ENCODE measurements at places on chromosomes 12 and 14. TPM values are rescaled to one million over a fixed set of nuclear protein-coding genes. Genes with fewer than 3 reads are reported as not detected.

The SLC8B1 gene
- 21.6 TPM for polyA plus RNA-seq

The ADAM21 gene
- not detected for polyA plus RNA-seq

DNA sequence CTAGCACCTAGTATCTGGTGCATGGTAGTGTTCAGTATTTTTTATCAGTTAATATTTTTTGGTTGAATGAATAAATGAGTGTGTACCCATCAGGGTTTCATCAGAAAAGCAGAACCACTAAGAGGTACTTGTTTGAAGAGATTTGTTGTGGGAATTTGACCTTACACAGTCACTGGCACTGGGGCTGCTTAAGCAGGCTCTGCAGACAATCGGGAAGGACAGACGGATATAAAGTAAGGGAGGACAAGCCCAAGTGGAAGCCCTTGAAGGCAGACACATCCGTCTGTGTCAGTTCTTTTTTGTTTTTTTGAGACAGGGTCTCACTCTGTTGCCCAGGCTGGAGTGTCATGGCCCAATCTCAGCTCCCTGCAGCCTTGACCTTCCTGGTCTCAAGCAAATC lies 38.7 kb downstream of the CD9 start:
- no peak for DNase-seq

The A2M gene
- 0.12 TPM for polyA plus RNA-seq

The POLE2 gene
- polyA plus RNA-seq, result 0.47 TPM

The ZNF10 gene
- polyA plus RNA-seq, result 0.68 TPM

The ASCL1 gene
- polyA plus RNA-seq, result not detected

- DNase-seq, result no peak
Measured at GRCh38 chr12:106431839-106432411, 74.4 kb downstream of the POLR3B start.

GRCh38 chr14:64736271-64737169 lies 32.3 kb downstream of the PLEKHG3 start:
- DNase-seq, result no peak

DNA sequence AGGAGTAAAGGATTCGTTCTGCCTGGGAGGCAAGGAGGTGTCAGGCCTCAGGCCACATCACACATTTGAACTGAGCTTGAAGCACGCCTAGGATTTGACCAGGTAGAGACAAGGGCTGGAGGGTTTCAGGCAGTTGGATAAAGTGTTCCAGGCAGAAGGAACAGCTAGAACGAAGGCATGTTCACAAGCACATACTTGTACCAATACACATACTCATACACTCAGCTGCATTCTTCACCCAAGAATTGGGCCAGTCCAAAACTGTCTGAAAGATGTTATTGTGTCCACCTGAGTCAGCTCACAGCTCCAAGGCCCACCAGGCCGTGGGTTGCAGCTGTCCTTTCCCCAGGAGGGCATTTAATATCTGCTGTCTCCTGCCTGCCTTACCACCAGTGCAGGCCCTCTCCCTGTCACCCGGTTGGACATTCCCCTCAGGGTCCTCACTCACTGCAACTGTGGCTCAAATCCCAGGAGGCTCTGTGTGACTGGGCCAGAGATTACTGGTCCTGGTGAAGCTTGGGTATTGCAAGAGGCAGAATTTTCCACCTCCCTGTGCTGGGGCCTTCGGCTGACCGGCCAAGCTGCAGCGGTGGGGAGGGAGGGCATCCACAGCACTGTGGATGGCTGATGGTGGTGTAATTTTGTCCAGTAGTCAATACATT lies 12.8 kb upstream of the AQP2 start:
- DNase-seq, result no peak

DNA sequence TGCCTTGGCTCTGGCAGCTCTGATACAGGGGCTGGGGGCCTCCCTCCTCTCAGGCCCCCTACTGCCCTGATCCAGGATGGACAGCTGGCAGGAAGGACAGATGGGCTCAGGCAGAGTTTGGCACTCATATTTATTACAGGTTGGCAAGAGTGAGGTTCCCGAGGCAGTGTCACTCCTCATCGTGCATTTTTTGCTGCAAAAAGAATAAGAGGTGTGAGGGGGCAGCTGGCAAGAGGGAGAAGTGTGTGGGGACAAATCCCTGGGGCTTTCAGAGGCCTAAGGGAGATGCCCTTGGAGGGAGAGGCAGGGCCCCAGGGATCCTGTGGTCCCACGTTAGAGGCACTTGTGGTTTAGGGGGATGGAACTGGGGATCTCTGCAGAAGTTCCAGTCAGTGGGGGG lies 5.0 kb downstream of the CMTM5 start:
- DNase-seq, result no peak

DNA sequence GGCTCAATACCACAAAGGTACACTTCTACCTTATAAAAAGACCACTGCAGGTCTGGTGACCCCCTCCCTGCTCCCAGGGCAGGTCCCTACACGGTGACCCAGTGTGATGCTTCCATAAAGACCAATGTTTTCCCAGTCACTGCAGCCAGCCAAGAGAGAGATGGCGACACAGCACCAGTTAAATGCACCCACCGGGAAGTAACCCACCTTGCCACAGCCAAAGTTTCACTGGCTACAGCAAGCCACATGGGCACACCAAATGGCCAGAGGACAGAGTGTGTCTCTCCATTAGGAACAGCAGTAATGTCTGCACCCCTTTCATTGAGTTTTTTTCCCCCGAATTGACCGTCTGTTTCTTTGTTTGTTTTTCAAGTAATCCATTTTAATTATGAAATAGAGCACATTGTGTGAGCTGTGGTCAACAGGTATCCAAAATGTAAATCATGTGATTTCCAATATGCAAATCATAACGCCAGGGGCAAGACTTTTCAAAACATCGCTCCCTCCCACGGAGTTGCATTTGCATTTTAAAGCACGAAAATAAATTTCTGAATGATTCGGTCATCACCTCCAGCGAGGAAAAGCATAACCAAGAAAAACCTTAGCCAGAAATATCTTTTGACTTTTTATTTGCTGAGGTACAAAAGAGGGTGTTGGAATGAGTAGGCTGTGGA lies 48.9 kb upstream of the EML1 start:
- no peak for DNase-seq

GRCh38 chr12:31322801-31323207 lies 3.1 kb downstream of the SINHCAF start:
- DNase-seq, result no peak

Measured in CD14-positive monocyte (primary cell).